ENCODE measurements at places on chromosomes 12 and 14.

DNA sequence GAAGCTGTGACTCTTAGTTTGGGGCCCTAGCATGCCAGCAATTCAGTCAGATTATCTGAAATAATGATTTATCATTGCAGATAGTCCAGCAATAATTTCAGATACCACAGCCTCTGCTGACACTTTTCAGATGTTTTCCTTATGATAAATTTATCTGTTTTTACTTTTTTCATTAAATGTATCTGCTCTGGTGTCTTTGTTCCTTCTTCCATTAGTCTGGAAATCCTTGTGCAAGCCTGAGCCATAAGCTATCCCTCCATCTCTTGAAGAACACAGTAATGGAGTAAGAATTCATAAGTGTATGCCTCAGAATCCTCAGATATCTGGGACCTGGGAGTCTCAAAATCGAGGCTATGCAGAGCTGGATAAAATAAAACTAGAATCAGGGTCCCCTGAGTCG, 146.4 kb upstream of the KRR1 start:
- no peak for DNase-seq

DNA sequence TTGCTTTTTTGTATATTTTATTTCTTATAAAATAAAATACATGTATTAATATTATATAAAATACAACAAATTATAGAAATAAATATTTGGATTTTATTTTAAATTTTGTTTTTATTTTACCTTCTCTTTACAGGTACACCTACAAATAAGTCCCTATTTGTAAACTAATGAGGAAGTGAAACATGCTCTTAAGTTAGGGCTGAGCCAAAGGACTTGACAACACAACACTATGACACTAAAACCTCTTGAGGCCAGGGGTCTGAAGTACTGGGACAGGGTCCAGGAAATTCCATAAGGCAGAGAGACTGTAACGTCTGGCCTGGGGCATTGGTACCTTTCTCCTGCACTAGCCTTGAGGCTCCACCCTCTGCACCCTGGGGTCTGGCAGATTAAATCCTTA, 293.2 kb downstream of the FOXN3 start:
- no peak for DNase-seq

DNA sequence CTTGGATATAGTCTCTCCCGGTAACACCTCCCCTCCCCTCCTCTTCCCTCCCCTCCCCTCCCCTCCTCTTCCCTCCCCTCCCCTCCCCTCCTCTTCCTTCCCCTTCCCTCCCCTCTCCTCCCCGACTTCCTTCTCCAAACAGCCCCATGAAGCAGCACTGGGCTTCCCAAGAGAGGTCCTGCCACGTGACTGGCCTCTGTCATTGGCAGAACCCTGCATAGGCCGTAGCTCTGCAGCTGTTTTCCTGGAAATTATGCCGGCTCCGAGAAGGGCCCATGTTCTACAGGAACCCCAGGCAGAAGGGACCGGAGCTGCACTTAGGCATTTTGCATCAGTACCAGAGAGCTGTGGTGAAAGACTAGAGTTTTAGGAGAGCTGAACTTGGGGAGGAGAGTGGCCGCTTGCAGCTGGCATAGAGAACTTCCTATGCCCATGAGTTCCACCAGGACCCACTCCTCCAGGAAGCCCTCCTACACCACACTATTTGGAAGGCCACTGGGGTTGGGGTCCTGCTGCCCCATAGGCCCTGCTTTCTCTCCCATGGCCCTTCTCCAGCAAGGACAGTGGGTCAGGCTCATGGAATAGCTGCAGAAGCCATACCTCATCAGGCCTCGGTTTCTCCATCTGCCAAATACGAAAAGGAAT, 5.1 kb upstream of the TNFAIP2 start:
- peak; percentile 64 for DNase-seq

DNA sequence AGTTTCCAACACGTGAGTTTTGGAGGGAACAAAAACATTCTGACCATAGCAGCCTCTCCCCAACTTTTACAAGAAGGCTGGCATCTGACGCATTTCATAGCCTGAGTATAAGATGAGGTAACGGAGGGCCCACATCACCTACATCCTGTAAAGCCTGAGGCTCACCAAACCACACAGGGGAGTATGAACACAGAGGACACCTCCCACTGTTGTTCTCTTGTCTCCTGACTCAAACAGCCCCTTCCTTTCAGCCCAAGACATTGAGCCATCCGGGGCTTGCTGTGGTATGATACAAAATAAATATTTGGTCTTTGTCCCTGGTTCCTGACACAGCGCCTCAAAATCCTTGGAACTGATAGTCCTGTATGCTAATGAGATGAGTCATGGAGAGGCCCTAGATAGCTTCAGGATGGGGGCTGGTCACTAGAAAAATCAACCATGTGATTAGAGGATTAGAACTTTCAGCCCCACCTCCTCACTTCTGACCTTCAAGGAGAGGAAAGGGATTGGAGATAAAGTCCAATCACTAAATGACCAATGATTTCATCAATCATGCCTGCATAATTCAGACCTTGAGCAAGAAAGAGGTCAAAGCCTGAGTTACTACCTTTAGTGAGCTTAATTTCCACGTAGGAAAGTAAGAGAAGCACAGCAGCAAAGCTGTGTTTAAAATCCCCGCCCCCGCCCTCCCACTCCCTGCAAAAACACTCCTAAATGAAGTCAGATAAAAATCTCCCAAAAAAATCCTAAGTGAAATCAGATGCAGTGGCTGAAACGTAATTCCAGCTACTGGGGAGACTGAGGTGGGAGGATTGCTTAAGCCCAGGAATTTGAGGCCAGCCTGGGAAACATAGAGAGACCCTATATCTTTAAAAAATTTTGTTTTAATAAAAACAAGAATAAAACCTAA, 236.4 kb downstream of the PCNX1 start:
- no peak for DNase-seq

GRCh38 chr12:131773582-131774221, 54.5 kb upstream of the MMP17 start:
- DNase-seq, result no peak

GRCh38 chr12:117881517-117881916, 87.3 kb downstream of the KSR2 start:
- no peak for DNase-seq

GRCh38 chr14:22872033-22872832, 693 bp downstream of the LRP10 start:
- peak; percentile 75 for DNase-seq

DNA sequence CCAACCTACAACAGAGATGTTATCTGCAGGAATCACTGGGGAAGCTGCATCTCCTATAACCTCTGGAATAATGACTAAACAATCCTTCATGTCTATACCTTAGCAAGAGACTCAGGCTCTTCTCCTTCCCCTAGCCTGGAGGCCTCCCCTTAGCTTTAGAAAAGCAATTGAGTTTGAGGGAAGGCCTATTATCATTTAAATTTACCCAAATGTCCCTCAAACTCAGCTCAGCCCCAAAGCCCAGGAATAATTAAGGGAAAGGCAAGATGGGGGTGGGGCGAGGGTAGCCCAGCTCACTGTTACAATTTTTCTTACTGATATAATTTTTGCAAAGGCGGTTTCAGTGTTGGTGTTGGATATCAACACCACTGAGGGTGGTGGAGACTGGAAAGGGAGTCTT, 151.4 kb upstream of the EEA1 start:
- DNase-seq, result no peak

GRCh38 chr12:52044292-52044983, 6.8 kb upstream of the NR4A1 start:
- peak; percentile 79 for DNase-seq

GRCh38 chr12:46487567-46488131, 115.1 kb upstream of the SLC38A2 start:
- DNase-seq, result peak; percentile 40

DNA sequence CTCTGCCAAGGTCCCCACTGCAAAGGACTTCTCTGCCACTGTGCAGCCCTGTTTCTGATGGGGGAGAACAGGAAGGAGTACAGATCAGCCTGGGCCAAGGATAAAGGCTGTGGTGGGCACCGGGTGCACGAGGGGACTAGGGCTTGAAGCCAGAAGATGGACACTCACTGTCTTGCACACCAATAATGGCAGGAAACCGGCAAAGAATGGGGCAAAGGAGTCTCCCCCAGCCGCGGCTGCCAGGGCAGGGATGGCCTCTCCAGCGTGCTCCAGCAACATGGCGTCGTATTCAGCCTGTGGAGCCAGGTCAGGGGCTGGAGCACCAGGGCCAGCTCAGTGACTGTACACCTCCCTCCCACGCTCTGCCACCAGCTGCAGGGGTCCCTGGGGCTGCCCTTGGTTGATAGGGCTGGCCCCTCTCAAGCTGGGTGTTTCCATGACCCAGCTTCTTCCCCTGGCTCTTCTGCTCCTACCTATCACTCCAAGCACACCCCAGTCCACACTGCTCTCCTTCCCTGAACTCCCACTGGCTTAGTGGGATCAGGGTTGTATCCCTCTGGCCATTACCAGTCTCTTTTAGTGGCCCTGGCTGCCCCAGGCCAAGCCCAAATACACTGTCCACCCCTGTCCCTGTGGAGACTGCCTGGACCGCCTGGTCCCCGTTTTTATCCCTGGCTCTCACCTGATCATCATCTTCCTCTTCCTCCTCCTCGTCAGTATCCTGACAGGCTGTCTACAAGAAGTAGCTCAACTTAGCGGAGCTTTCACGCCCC, 6.3 kb downstream of the IPO4 start:
- DNase-seq, result no peak
